CD4-positive, alpha-beta T cell treated with Interleukin-6 at 100 ng/mL for 8 hours (primary cell): ENCODE measurements at places on chromosomes 1 and 21.

GRCh38 chr1:149936170-149936991 lies at the start of gene MTMR11:
MTMR11 (minus strand) TSS chr1:149936879; CDS start chr1:149936647, 232 bp downstream.
- DNase-seq = no peak

DNA sequence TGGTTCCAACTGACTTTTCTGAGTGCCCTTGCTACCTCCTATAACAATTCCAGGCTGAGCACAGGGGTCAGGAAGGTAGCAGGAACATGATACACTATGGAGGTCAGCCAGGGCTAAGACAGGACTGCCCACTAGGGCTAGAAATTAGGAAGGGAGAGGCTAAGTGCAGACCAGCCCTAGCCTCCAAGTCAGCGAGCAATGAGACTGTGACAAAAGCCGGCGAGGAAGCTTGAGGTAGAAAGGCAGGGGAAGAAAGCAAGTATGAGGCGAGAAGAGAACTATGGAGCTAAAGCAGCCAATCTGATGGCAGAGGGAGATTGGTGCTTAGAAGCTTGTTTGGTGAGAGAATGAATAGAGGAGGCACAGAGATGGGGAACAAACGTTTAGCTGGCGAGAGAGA lies 4.7 kb downstream of the UROD start:
- no peak for DNase-seq

- DNase-seq = no peak
Observed at GRCh38 chr1:7642781-7643529, 128.1 kb upstream of the VAMP3 start.

GRCh38 chr1:220902916-220903315 lies 23.7 kb downstream of the HLX start:
- DNase-seq = no peak

DNA sequence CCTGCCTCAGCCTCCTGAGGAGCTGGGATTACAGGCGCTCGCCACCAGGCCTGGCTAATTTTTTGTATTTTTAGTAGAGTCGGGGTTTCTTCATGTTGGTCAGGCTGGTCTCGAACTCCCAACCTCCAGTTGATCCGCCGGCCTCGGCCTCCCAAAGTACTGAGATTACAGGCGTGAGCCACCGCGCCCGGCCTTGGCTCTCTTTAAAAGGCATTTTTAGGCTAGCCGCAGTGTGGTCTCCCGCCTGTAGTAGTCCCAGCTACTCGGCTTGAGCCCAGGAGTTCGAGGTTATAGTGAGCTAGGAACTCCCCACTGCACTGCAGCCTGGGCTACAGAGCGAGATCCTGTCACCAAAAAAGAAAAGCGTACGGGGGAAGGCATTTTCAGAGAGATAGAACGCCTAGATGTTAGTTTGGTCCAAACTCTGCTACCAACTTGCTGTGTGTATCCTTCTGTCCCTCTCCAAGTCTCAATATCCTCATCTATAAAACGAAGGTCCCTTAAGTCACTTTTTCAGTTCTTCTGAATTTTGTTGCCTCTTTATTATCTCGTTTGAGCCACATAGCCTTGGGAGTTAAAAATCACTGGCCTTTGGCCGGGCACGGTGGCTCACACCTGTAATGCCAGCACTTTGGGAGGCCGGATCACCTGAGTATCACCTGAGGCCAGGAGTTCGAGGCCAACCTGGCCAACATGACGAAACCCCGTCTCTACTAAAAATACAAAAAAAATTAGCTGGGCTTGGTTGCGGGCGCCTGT lies 734 bp downstream of the MED18 start:
- peak; percentile 9 for DNase-seq

DNA sequence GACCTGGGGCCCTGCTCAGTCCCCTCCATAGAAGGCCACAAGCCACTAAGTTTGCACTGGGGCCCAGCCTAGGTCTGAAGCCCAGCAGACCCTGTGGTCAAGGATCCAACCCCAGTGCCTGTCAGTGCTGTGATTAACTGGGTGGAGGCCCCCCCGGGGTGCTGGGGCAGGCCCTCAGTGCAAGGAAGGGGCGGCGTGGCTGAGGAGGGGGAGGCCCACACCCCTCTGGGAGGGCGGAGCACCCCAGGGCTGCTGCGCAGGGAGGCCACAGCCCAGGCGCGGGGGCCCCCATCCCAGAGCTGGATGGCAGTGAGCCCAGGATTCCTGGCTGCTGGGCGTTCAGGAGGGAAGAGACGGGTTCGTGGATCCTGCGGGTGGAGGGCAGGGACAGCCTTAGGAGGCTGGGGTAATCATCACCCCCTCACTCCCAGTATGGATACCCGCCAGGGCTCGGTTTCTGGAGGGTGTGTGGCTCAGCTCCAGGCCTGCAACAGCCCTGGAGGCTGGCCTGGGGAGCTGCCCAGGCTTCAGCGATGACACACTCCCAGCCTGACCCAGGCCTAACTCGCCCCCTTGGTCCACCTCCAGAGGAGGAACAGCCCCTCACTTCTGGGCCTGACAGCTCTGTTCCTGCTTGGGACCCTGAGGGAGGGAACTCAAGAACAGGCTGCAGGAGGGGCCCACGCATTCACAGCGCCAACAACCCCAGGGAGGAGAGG lies 890 bp downstream of the GJC2 start:
- no peak for DNase-seq

DNA sequence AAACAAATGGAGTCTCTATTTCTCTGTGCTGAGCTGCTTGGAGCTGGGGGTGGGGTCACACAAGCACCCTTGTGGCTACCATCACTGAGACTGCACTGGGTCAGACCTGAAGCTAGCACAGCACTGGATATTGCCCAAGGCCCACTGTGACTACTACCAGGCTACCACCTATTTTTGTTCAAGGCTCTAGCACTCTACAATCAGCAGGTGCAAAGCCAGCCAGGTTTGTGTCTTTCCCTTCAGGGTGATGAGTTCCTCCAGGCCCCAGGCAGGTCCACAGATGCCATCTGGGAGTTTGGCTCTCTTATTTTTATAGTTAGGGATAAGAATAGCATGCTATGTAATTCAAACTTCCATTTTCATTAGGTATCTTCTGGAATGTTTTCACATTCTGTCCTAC lies 23.5 kb downstream of the ADCY10 start:
- no peak for DNase-seq
